ENCODE measurements at places on chromosomes 2 and 18.

DNA sequence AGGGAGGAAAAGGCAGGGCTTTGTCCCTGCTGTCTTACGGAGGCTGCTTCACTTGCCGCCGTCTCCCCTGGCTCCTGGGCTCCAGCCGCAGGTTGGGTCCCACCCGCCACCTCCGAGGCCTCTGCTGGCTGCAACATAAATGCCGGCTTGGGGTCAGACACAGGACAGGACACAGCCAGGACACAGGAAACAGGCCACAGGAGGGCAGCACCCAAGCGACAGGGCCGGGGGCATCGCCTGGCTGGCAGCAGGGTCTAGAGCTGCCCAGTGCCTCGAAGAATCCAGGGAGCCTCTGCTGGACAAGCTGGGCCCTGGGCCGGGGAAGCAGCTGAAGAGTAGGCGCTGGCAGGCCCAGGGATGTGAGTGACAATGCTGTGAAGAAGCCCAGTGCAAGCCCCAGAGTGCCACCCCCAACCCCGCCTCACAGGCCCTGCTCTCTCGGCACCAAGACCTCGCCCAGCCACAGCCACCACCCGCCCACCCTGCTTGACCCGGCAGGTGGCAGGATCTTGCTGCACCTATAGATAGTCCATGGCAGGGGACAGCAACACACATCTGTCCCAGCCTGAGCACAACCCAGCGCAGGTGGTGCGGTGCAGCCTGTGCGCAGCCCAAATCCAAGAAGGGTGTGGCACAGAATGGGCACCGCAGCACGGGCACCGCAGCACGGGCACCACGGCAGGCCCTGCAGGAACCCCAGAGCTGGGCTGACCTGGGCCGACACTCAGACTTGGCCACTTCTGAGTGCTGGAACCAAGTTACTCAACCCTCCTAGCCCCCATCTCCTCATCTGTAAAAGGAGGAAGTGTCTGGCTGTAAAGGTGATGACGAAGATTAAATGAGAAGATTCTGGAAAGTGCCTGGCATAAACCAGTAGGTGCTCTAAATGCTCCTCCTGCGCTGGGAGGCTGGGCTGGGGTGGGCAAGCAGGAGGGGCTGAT lies 55.6 kb downstream of the BIN1 start:
- H3K36me3 ChIP-seq, result peaks cover 10% of the 10 kb centered on the region
- H3K27ac ChIP-seq, result no peak overlapping the region
- DNase-seq, result no peak
- peaks cover 10% of the 10 kb centered on the region for H3K4me1 ChIP-seq
- H3K4me3 ChIP-seq, result no peak overlapping the region
- H3K27me3 ChIP-seq, result no peaks in the 10 kb centered on the region

GRCh38 chr2:34012715-34013302 lies 413.7 kb upstream of the FAM98A start:
- H3K36me3 ChIP-seq, result no peaks in the 10 kb centered on the region
- DNase-seq, result no peak
- no peak overlapping the region for H3K4me3 ChIP-seq
- no peaks in the 10 kb centered on the region for H3K27me3 ChIP-seq

GRCh38 chr2:232231554-232231953 lies 147.0 kb upstream of the ALPP start:
- no peaks in the 10 kb centered on the region for H3K36me3 ChIP-seq
- no peak overlapping the region for H3K27ac ChIP-seq
- no peak for DNase-seq
- H3K4me3 ChIP-seq, result no peak overlapping the region
- H3K27me3 ChIP-seq, result no peaks in the 10 kb centered on the region

DNA sequence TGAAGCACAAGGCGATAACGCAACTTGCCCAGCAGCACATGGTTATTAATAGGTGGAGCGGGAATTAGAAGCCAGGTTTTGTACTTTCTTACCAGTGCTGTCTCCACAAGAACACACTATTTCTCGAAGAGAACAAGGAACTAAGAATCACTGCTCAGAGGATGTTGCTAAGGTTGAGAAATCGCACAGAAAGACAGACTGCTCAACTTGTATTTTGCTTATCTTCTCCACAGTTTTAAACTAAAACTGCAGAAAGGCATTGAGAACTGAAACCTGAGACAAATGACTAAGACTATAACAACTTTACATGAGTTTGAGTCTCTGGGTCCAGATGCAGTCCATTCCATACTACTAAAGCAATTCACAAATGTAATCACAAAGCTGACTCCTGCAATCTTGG lies 6.2 kb downstream of the PRKD3 start:
- H3K27ac ChIP-seq, result peak overlapping the region; percentile 9
- DNase-seq, result no peak
- peaks cover 53% of the 10 kb centered on the region for H3K4me1 ChIP-seq
- peaks cover 4% of the 10 kb centered on the region for H3K36me3 ChIP-seq
- no peak overlapping the region for H3K4me3 ChIP-seq

DNA sequence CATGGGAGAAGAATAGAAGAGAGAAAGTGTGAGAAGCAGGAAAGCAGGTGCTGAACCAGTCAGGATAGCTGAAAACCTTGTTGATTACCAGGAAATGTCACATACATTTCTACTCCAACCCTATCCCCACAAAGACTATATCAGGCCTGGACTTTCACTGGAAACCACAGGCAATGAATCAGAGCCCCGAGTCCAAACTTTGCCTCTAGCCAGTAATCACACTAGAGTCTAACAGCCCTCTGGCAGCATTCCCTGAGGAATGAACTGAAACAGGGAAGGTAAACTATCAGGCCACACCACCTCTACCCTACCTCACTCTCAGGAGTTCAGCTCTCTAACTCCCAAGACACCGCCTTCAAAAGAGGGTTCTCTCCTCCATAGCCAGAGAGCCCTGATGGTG lies 18.7 kb upstream of the IHH start:
- no peak overlapping the region for H3K4me3 ChIP-seq
- H3K27ac ChIP-seq, result no peak overlapping the region
- H3K36me3 ChIP-seq, result no peaks in the 10 kb centered on the region
- DNase-seq, result no peak

- no peaks in the 10 kb centered on the region for H3K27me3 ChIP-seq
- H3K36me3 ChIP-seq, result no peaks in the 10 kb centered on the region
- no peak for DNase-seq
Measured at GRCh38 chr2:185780890-185781289, 42.3 kb downstream of the FSIP2 start.

DNA sequence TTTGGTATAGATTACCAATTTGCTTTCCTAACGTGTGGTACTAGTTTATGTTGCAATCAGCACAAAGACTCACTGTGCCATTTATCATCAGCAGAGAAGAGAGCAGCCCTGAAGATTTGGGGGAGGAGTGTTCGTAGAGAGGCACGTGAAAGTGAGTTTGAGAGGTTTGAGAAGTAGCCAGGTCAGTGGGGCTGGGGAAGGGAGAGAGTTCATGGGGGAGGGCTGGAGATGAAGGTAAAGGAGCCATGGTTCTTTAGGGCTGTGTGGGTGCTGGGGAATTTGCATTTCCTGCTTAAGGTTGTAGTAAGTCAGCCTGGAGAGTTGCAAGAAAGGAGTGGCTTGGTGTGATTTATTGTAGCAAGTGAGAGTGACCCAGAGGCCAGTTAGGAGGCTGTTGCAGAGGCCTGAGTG lies 172.1 kb downstream of the NEDD4L start:
- peaks cover 4% of the 10 kb centered on the region for H3K4me1 ChIP-seq
- H3K4me3 ChIP-seq, result no peak overlapping the region
- no peak for DNase-seq

DNA sequence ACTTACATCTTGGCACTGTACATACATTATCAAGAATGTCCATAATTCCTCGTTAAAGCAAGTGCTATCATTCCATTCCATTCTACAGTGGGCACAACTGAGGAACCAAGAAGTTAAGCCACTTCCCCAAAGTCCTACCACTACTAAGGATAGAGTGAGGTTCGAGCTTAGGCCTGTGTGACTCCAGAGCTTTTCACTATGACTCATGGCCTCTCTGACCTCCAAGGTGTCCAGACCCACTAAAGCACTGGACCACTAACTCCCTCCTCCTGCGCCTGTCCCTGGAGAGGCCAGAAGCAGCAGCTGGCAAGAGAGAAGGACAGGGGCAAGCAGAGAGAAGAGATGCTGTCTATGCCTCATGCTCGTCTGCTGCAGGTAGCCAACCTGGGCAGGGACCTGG lies 117.0 kb downstream of the ZBTB7C start:
- no peak for DNase-seq
- H3K27me3 ChIP-seq, result no peaks in the 10 kb centered on the region
- H3K4me1 ChIP-seq, result peaks cover 19% of the 10 kb centered on the region
- H3K36me3 ChIP-seq, result no peaks in the 10 kb centered on the region

GRCh38 chr18:25454270-25454659 lies 102.3 kb upstream of the ZNF521 start:
- H3K36me3 ChIP-seq, result no peaks in the 10 kb centered on the region
- H3K27ac ChIP-seq, result no peak overlapping the region
- no peak overlapping the region for H3K4me3 ChIP-seq
- no peaks in the 10 kb centered on the region for H3K27me3 ChIP-seq

DNA sequence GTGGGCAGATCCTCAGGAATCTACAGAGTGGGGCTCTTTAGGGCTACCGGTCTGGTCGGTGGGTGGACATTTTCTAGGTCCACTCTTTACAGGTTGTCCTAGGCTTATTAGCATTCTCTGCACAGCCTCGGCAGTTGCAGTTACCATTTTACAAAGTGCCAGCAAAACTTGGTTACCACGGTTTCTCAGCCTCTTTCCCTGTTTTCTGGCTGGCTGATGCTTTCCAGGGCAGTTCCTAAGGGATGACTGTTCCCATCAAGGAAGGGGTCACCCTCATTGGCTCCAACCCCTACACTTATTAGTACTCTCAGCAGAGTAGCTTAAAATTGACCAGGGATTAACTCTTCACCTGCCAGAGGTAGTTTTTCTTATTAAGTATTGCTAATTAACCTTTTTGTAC lies 2.0 kb upstream of the AQP4 start:
- H3K36me3 ChIP-seq, result no peaks in the 10 kb centered on the region
- H3K4me3 ChIP-seq, result no peak overlapping the region
- no peaks in the 10 kb centered on the region for H3K27me3 ChIP-seq
- DNase-seq, result no peak

- H3K27ac ChIP-seq, result no peak overlapping the region
- peaks cover 83% of the 10 kb centered on the region for H3K36me3 ChIP-seq
- H3K4me3 ChIP-seq, result no peak overlapping the region
- no peak for DNase-seq
- H3K27me3 ChIP-seq, result no peaks in the 10 kb centered on the region
Measured at GRCh38 chr2:135175177-135175576, 123.1 kb downstream of the RAB3GAP1 start.

DNA sequence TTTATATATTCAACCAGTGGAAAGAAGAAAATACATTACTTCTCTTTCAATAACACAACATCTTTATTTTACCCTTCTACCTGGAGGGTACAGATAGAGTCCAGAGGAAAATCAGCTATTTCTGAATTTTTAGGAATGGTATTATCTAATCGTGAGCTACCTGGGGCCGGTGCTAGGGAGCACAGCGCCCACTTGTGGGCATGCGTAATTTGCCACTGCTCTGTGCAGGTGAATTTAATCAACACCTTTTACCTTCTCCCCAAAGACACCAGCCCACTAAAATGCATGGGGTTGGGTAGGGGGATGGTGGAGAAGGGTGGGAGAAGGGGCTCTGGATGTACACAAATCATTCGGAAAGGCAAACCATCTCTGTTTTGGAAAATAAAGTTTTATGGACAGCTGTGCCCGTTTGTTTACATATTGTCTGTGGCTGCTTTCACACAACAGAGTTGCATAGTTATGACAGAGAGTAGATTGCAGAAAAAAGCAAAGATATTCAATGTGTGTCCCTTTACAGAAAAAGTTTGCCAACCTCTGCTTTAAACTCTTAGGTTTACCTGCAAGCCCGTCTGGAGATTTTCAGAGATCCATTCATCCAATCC lies 51.5 kb upstream of the DCC start:
- H3K4me3 ChIP-seq, result no peak overlapping the region
- no peak overlapping the region for H3K27ac ChIP-seq
- H3K27me3 ChIP-seq, result no peaks in the 10 kb centered on the region
- H3K4me1 ChIP-seq, result no peaks in the 10 kb centered on the region

DNA sequence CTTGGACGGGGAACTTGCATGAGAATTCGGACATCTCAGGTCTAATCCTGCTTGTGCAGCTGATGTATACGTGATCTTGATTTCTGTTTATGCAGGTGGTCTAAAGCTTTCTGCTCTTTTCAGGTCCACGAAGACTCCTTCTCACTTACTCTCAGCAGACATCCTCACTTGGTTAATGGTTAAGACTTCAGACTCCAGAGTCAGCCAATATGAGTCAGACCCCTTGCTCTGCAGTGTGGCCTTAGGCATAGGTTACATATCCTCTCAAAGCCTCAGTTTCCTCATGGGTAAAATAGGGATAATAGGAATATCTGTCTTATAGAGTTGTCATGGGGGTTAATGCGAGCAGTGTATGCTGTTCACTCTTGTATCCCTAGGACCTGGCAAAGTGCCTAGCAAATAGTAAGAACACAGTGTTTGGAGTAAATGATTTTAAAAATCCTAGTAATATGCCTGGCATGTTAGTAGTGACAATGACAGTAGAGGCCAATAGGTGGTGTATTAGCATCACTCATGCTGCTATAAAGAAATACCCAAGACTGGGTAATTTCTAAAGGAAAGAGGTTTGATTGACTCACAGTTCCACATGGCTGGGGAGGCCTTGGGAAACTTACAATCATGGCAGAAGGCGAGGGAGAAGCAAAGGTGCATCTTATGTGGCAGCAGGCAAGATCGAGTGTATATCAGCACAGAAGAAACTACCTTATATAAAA lies 42.3 kb downstream of the XRCC5 start:
- H3K27me3 ChIP-seq, result no peaks in the 10 kb centered on the region
- DNase-seq, result no peak
- H3K36me3 ChIP-seq, result no peaks in the 10 kb centered on the region
- H3K4me3 ChIP-seq, result no peak overlapping the region
- H3K27ac ChIP-seq, result no peak overlapping the region
- H3K4me1 ChIP-seq, result no peaks in the 10 kb centered on the region

- H3K27me3 ChIP-seq, result no peaks in the 10 kb centered on the region
- no peaks in the 10 kb centered on the region for H3K36me3 ChIP-seq
- no peak overlapping the region for H3K4me3 ChIP-seq
- no peak overlapping the region for H3K27ac ChIP-seq
- DNase-seq, result no peak
- no peaks in the 10 kb centered on the region for H3K4me1 ChIP-seq
Measured at GRCh38 chr18:22796113-22796512, 137.0 kb upstream of the RBBP8 start.

DNA sequence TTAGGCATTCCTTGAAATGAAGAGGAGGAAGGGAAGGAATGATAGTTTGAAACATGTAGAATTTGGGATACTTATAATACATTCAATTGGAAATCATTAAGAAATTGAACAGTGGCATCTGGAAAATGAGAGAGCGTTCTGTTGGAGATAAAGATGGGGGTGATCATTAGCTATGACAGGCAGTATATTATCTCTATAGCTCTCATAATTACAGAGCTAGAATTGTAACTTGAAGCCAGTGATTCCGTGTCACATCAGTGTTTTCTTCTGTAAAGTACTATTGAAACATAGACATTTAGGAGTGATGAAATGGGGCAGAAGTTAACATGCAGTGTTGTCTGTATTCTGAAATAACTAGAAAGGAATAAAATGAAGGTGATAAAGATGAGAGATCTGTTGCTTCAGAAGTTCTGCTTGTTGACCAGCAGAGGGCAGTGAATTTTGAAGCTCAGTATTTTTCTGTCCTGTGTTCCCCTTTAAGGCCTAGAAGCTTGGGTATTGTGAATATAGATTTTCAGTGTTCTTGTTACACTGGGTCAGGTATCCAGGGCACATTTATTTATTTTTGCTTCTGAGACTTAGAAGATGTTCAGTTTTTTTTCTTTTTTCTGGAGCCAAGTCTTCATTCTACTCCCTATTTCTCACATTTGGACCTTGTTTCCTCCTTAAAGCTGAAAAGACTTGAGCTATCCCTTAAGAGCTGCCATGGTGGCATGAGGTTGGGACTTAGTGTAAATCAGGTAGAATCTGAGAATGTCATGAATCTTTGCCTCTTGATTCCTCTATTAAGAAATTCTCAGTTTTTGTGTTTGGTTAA lies 157.4 kb downstream of the TAF4B start:
- no peaks in the 10 kb centered on the region for H3K36me3 ChIP-seq
- no peak overlapping the region for H3K4me3 ChIP-seq
- no peak for DNase-seq
- H3K27ac ChIP-seq, result no peak overlapping the region

All from esophagus squamous epithelium (tissue), 5 donors.